Nucleus accumbens (tissue), 56 donors: ENCODE measurements at places on chromosomes 7 and 10.

DNA sequence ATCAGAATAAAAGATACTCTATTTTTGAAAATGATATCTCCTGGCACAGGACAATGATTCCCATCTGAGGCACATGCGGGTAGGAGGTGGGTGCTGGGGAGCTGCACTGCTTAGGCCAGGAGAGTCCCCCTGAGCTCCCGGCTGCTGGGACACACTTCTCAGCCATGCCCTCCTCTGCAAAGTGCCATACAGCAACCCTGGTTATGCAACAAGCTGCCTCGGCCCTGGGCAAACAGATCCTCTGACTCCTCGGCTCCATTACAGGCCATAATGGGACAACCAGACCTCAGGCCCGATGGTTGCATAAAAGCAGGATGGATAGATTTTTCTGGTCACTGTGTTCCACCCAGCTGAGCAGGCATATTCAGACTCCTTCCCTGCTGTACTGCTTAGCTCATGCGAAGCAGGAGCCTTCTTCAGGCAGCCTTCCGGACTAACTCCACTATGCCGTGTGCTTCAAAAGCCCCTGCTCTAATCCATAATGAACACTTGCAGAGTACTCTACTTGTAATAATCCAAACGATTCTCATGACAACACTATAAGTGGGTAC lies 6.5 kb upstream of the LEP start:
- no peak for DNase-seq

GRCh38 chr7:13110107-13110506 lies 422.7 kb downstream of the ARL4A start:
- no peak for DNase-seq

- DNase-seq: no peak
These were observed 8.4 kb upstream of the C10orf71 start for GRCh38 chr10:49290607-49291006.

GRCh38 chr7:35289376-35289775 lies 35.5 kb upstream of the TBX20 start:
- DNase-seq: no peak

DNA sequence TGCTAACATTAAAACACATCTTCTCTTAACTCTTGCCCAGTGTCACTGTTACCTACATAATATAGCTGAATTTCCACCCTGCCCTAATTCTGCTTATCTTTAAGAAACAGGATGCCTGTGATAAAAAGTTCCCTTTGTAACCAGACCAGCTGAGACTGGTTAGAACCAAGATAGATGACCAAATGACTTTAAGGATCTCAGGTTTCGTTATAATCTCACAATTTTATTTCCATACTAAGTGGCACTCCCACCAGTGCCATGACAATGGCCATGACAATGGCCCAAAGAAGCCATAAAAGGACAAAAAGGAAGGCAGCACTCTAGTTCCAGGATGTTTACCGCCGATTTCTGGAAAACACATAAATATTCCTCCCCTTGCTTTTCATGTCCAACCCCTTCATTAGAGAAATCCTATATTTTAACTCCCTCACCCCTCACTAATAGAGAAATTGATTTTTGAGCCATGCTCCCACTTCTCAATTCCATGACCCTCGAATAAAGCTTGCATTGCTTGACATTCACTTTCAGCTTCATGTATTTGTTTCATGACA lies 126.1 kb downstream of the ELAPOR2 start:
- no peak for DNase-seq

DNA sequence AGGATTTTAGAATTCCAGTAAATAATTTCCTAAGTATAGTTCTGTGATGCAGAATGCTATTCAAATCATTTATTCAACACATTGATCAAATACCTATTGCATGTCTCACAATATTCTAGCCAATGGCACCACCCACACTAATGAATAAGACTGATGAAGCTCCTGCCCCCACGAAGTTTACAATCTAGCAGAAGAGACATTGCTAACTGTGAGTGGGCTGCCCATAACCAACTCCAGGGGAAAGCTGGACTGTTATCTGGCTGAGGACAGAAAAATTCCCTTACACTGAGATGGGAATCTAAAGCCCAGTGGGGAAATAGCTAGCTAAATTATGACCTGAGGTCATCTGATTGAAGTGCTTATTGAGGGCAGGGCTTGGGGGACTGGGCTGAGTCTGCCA lies 128.8 kb upstream of the LYZL2 start:
- DNase-seq: no peak

DNA sequence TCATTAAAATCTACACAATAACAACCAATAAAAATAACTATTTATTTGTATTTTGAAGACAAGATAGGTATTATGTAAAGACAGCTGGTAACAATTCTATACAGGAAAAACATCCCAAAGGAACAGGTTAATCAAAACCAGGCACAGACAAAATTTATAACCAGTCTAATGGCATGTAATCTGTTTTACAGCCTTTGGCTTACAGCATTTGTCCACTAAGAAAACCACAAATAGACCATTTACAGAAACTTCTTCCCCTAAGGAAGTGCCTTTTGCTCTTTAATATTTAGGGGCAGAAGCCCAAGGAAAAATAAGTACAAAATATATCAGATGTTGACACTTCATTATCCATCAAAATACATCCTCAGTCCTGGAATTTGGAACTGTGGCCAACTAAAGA lies 65.0 kb downstream of the SVIL start:
- no peak for DNase-seq

- DNase-seq: no peak
These were observed 82.9 kb downstream of the WDFY4 start for GRCh38 chr10:48767373-48768143.

- DNase-seq: no peak
These were observed 344.0 kb downstream of the REEP3 start for GRCh38 chr10:63865210-63865609.

GRCh38 chr10:113960617-113961181 lies 83.0 kb upstream of the ADRB1 start:
- no peak for DNase-seq

DNA sequence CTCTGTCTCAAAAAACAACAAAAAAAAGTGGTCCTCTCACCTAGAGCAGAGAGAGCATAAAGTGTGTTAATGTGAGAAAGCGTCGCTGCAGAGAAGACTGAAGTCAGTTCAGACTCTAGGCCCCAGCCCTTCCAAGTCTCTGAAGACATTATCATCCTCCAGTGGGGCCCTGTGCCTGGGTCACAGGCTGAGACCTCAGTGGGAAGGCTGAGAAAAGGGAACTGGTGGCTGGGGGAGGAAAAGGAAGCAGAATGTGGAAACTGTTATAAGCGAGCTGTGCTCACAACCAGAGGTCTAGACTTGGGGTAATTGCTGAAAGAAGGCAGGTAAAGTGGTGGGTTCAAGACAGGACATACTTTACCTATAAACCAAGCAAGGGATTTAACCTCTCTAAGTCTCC lies 4.9 kb upstream of the RRP12 start:
- DNase-seq: no peak

- DNase-seq: no peak
These were observed 237.9 kb downstream of the ADARB2 start for GRCh38 chr10:1499359-1499957.

DNA sequence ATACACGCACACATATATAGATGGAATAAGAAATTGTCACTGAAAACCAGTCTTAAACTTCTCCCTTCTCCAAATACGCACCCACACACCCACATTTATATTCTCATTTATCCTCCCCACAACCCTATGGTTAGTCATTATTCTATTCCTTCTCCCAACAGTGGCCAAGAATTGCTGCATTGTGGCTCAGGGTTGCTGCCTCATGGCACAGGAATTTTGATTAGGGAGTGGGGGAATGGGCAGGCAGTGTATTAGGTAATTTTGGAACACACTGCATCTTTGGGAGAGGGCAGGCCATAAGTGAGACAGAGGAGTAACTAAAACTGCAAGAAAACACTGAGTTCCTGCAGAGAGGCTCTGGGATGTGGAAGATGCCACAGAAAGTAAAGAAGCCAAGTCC lies 35.7 kb downstream of the NAPEPLD start:
- no peak for DNase-seq

- no peak for DNase-seq
These were observed 86.6 kb downstream of the ODAD2 start for GRCh38 chr10:27912231-27912630.

DNA sequence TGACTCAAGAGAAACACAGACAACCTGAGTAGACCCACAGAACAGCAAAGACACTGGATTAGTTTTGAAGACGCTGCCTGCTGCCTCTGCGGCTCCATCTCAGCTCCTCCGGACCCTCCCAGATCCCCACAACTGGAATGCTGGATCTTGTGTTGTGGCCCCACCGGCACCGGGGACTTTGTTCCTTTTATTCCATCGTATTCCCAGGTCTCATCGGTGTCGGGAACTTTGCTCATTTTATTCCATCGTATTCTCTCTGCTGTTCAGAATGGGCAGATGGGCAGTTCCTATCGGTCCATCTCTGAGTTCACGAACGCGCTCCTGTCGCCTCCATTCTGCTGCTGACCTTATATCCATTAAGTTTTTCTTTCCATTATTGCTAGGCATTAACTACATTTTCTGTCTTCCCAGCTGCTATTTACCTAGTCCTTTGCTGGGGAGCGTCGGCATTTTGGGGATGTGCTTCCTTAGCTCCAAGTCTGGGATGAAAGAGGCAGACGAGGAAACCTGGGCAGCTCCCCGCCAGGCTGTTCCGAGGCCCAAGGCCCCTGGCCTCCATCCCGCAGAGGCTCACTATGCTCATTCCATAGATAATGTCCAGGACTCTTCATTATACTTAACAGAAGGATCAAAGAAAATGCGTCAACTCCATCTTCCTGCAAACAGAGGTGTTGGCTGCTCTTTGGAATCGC lies 192.4 kb downstream of the MAD1L1 start:
- no peak for DNase-seq

- no peak for DNase-seq
These were observed 690.5 kb downstream of the PARD3 start for GRCh38 chr10:34124522-34125035.

DNA sequence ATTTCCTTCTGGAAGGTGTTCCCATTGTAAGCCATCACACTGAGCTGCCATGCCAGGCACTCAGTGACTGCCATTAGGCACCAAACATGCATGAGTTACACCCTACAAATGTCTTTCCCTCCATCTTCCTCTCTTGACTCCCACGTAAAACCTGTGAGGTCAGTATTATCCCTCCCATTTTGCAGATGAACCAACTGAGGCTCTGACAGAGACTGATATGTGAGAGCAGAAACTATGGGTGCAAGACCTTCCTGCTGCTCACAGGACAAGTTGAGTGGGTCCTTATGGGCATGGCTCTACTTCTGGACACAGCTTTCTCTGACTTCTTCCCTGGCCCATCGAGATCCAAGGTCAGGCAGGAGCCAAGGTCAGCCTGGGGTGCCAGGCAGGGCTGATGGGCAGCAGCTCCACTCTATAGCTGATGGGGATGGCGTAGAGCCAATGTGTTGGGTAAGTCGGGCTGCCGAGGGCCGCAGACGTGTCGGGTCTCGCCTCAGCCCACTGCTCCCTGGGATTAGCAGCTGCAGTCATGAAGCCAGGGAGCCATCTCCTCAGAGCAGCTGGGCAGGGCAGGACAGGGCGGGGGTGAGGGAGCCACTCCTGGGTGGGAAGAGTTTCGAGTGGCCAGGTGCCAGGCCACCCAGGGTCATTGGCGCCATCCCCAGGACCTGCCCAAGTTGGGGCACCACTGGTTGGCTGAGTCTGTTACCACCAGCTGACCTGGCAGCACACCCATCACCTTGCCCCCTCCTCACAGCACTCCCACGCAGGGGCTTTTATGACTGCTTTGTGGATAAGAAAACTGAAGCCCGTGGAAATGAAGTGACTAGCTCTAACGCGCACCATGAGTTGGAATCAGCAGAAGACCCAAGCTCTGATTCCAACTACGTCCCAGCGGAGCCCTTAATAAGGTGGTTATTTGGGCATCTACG lies 117.8 kb upstream of the ZMIZ1 start:
- DNase-seq: no peak

GRCh38 chr7:52715701-52716100 lies 319.7 kb upstream of the POM121L12 start:
- no peak for DNase-seq

DNA sequence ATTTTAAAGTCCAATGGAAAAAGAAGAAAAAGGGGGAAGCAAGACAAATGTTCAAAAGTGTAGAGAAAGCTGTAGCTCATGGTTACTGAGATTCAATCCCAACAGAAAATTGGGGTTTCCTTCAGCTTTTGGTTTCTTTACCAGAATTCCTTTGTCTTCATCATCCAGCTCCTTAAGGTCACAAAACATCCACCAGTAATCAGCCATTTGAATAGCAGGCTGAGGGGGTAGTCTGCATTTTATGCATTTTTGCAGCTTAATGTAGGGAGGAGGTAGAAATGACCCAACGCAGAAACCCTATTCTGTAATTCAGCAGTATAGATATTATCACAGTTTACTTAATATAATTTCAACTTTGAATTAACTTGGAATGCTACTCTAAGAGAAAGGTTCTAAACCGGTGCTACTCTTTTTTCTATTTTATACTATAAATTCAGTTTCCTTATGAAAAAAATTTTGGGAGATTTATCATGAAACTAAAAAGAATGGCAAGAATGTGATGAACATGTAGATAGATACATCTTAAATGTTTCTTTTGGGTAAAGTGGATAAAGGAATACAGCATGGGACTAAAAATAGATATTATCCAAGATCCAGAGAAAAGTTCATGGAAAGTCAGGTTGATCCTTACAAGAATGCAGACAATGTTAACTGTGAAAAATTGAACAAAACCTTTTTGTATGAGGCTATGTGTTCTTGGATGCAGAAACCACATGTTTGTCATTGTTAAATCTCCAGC lies 596.9 kb downstream of the PHTF2 start:
- DNase-seq: no peak

DNA sequence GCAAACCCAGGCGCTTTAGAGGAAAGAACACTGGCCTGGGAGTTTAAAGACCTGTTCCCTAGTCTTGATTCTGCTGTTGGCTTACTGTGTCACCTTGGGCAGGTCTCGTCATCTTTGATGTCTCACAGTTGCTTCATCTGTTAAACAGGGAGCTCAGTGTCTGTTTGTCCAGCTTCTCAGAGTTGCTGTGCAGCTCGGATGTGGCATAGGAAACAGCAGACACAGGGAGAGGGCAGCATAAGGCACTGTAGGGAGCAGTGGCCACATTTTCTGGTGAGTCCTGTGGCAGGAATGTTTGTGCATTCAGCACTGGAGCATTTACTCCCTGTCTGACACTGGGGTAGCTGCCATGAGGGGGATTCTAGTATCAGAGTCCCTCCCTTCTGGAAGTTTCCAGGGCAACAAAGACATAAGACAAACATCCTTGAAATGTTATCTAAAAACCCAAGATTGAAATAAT lies 2.0 kb downstream of the REPIN1 start:
- no peak for DNase-seq

- no peak for DNase-seq
These were observed 187.2 kb upstream of the LYZL2 start for GRCh38 chr10:30816820-30817171.
